ENCODE measurements at places on chromosomes 1 and 21.

- DNase-seq, result no peak
Observed at GRCh38 chr1:223136086-223136485, 7.0 kb downstream of the TLR5 start.

DNA sequence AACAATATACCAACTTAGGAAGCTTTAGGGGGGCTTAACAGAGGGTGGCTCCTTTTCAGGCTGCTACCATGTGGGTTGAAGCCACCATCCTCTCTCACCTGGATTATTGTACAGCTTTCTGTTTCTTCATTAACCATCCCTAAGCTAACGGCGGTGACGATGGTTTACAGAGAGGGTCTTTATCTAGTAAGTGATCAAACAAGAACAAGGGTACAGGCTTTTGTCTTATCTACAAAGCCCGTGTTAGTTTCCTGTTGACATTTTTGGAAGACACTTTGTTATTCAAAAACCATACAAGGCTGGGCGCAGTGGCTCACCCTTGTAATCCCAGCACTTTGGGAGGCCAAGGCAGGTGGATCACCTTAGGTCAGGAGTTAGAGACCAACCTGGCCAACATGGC is 20.4 kb downstream of the SLC25A33 start:
- DNase-seq, result no peak

GRCh38 chr1:163144418-163144817 is 58.3 kb downstream of the RGS5 start:
- DNase-seq, result no peak

- no peak for DNase-seq
Observed at GRCh38 chr1:63533931-63534330, 10.6 kb downstream of the EFCAB7 start.

- DNase-seq, result no peak
Observed at GRCh38 chr1:77642196-77642595, 40.3 kb downstream of the ZZZ3 start.

DNA sequence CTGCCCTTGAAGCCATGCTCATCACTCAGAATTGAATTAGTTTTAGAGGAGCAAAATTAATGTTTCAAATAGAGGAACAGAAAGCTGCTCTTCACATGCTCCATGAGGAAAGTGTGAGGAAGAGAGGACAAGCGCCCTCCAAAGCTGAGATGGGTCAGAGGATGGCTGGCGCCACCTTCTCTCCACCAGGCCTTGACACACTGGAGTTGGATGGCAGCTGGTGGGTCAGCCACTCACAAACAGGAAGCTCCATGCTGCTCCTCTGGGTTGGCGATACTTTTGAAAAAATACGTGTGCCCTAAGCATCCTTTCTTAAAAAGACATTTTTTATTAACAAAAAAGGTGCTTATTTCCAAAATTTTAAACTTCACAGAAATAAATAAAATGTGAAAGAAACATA is 3.1 kb upstream of the CD2 start:
- no peak for DNase-seq

GRCh38 chr1:241186716-241187115 is 170.3 kb downstream of the RGS7 start:
- no peak for DNase-seq
